Activated T-cell treated with anti-CD3 and anti-CD28 coated beads for 48 hours (primary cell): ENCODE measurements at places on chromosomes 2 and 18.

DNA sequence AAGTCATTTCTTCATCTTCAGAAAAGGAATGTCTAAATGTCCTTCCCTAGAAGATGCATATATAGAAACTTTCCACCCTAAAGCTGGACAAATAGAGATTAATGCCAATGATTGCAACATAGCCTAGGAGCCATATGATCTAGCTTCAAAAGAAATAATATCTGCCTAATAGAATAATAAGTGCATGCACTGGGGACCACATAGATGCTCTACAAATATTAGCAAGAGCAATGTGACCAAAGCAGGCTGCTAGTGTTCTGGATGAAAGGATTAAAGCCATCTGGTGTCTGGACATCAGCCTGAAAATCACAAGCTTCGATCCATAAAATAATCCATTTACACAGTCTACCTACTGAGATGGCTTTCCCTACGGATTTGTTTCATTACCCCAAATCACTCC lies 280.1 kb upstream of the KLHL14 start:
- no peak for DNase-seq

DNA sequence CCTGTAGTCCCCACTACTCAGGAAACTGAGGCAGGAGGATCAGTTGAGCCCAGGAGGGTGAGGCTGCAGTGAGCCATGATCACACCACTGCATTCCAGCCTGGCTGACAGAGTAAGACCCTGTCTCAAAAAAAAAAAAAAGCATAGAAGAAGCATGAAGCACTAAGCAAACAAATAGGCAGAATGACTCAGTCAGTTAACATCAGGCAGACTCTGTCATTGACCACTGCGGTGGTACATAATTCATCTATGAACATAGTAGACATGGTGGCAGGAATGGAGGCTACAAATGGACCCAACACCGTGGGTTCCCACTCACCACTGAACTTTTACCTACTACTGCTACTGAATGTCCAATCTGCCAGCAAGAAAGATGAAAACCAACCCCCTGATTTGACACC lies 7.6 kb upstream of the ASXL2 start:
- DNase-seq: no peak

DNA sequence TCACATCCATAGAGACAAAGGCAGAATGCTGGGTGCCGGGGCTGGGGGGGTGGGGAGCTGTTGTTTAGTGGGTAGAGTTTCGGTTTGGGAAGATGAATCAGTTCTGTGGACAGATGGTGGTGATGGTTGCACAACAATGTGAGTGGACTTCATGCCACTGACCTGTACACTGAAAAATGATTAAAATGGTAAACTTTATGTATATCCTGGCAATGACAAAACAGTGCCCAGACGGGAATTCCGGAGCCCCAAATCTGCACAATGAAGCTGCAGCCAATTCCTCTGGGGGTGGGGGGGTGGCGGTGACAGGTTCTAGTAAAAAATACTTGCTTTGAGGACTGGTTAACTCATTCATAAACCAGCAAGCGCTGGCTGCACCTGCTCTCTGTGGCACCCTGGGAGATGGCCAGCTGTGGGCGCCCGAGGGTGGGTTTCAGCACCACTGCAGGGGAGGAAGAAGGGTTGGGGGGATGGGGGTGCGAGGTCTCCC lies 81.8 kb upstream of the HPCAL1 start:
- no peak for DNase-seq

DNA sequence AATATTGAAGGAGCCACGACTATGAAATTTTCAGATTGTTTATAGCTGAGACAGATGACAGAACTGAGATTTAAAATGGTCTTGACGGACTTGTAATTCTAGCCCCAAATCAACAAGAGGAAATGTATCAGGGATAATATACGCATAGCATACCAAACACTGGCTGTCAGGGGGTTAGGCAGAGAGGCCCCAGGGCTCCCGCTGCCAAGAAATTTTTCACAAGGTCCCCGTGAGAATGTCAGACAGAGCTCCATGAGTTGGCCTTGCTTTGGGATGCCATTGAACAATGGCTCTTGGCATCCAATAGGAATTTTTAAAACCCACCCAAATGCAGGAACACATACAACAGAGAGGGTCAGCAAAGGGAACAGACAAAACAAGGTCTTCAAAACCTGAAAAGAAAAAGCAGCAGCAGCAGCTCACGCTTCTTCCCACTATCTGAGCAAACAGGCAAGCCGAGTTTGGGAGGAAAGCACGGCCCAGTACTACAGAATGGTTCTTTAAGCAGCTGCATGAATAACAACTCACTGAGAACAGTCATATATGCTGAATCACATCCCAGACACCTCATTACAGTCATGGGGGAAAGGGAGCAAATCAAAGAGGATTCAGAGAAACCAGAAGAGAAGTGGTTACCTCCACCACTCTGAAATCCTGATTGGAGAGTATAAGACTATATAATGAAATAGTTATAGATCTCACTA lies 445.6 kb downstream of the RND3 start:
- no peak for DNase-seq

DNA sequence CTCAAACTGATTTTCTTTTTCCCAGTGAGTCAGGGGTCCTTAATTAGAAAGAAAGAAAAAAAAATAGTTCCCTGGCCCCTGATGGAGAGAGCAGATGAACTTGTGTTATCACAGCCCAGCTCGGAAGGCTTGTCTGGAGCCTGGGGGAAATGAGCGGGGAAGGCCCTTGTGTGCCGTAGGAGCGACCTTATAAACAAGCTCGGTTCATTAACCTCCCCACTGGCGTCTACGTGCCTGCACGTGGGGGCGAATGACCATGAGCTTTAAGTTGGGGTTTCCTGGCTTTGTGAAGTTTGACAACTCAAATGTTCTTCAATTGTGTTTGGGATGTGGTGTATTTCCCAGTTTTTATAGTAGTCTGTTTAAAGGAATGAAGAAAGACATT lies 69.5 kb downstream of the EPAS1 start:
- no peak for DNase-seq

DNA sequence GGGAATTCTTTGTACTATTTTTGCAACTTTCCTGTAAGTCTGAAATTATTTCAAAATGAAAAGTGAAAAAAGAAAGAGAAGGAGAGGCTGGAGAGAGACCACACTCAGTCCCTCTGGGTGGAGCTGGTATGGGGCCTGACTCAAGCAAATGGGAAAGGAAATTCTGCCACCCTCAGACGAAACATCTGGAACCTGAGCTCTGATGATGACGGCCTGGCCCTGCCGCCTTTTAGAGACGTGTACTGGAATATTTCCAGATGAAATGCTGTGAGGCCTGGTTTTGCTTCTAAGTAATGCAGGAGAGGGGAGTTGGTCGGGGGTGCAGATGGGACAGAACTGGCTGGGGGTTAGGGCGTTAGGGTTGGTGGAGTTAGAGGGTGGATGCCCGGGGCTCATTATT lies 57.4 kb upstream of the GLI2 start:
- no peak for DNase-seq

GRCh38 chr2:23617811-23618215 lies 232.8 kb downstream of the KLHL29 start:
- DNase-seq: no peak

DNA sequence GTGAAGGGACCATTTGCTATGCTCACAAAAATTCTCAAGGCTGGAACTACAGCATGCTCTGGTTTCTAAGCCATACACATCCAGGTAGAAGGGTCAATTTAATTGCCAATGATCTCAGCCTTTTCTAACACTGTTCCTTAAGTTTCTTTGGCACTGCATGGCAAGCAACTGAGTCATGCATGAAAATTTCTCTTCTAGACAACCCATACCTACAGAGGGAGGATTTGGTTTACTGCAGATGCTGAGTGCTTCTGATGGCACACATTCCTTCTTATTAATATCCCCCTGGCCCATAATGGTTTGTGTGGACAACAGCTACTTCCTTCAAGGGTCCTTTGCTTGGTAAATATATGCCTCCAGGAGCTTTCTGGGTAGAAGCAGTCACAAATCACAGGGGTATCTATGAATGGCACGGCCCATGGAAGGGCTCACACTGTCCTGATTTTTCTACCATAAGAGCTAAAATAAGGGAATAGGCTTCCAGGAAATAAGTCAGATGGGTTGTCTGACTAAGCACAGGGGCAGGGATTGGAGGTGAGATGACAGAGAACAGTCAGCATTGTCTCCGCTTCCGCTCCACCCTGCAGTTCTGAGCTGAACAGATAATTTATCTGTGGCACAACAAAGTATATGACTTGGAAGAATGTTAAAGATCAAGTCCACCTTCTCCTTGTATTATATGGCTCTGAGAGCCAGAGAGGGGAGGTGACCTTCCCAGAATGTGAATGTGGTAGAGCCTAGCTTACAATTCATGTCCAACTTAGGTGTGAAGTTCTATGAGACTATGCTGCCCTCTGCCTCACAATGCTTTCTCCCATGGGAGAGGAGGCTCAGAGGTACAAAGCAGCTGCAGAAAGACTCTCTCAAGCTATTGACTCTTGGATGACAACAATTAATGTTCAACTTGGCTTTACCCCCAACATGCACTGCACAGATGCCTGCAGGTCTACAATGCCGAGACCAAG lies 199.2 kb upstream of the TNP1 start:
- no peak for DNase-seq

DNA sequence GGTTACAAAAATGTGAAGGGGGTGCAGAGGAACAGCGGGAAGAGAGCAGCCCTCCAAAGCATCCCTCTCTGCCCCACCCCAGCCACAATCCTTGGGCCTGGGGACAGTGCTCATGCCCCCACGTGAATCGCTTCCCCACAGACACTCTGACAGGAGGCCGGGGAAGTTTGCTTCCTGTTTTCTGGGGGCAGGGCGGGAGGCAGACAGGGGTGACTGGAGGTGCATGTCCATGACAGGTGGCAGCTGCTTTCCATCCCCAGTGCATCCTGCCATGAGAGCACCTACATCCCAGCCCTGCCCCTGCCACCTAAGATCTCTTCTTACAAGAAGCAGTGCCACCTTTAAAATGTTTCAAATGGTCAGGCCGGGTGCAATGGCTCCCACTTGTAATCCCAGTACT lies 47.2 kb upstream of the UBE2F start:
- no peak for DNase-seq

GRCh38 chr2:170420961-170421687 lies 243.2 kb downstream of the MYO3B start:
- DNase-seq: no peak

- no peak for DNase-seq
These were observed 1.5 kb downstream of the EPAS1 start for GRCh38 chr2:46298522-46299353.

- no peak for DNase-seq
These were observed 23.5 kb upstream of the GNAL start for GRCh38 chr18:11665587-11665986.

- DNase-seq: peak; percentile 65
These were observed 38.6 kb upstream of the POLE4 start for GRCh38 chr2:74919827-74920226.

DNA sequence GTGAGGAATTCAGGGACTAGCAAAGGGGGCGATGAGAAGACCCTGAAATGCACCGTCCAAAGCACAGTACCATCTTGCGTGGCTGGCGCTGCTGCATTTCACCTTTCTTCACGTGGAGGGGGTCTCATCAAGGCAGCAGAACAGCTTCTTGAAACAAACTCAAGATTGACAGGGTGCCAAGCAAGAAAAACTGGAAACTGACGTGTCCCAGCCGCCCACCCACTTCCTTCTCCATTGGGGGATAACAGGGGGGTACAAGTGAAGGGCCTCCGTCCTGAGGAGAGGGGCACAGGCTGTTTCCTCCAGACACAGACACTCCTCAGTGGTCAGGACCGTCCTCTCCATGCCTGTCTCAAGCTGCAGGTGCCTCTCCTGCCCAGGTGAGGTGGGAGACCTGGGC lies 32.5 kb downstream of the HDAC4 start:
- no peak for DNase-seq

DNA sequence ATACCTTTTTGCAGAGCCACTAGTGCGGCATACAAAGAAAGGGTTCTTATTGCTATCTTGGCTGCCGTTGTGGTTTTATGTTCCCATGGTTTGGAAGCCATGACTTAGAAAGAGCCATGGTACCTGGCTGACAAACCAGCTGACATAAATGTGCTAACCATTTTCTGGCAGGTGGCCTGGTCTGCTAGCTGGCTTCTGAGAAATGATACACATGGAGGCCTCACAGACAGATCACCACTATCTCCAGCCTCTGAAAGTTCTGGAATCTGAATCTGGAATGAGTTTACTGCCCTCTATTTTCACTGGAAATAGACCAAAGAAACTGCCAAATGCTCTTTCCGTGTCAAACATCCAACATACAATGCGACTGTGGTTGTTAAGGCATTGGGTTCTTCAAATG lies 123.7 kb downstream of the QPCT start:
- DNase-seq: no peak

GRCh38 chr2:51846018-51846417 lies 814.1 kb upstream of the NRXN1 start:
- DNase-seq: no peak

- DNase-seq: no peak
These were observed 15.2 kb upstream of the BOLA3 start for GRCh38 chr2:74162951-74163350.

- no peak for DNase-seq
These were observed 1.6 kb downstream of the IL1R1 start for GRCh38 chr2:102144128-102144527.

DNA sequence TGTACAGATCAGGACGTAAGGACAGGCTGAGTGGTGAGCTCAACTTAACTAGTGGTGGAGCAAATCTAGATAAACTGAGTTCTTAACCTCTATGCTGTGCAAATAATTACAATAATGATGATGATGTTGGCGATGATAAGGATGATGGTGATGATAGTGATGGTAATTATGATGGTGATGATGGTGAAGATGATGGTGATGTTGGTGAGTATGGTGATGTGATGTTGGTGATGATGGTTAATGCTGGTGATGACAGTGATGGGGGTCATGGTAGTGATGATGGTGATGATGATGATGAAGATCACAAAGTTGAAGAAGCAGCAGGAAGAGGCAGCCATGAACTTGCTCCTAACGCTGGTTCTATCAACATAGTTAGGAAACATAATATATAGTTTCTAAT lies 38.0 kb upstream of the IMP4 start:
- DNase-seq: no peak

DNA sequence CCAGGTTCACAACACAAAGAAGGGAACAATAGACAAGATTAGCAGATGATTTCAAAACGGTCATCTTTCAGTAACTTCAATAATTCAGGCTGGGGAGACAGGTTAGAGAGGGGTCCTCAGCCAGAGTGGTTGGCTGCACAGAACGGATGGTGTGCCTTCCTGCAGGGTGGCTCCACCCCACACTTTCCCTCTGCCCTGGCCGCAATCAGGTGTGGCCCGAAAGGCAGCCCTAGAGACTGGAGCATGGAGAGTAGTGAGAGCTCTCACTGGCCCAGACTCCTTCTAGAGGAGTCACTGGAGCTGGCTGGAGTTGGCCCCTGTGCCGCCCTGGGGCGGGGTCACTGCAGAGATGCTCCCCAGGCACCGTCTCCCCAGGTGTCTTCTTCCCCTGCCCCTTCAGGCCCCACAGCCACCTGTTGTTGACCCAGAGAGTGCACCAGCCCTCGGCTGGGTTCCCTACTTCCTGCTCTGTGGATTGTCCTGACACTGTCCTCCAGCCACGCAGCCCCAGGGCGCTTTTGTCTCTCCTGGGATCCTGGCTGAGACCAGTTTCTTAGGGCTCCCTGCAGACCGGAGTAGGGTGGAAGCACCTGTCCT lies 126.8 kb downstream of the PXDN start:
- no peak for DNase-seq

- no peak for DNase-seq
These were observed 117.5 kb upstream of the NCKAP5 start for GRCh38 chr2:133685636-133686215.

- no peak for DNase-seq
These were observed 640.5 kb downstream of the TMEM182 start for GRCh38 chr2:103402336-103402735.

- no peak for DNase-seq
These were observed 5.5 kb upstream of the SCYGR5 start for GRCh38 chr2:227661025-227661649.

- no peak for DNase-seq
These were observed 126.3 kb downstream of the HDAC4 start for GRCh38 chr2:239274391-239275043.
